ENCODE measurements at places on chromosomes 7 and 10. TPM values are rescaled to one million over a fixed set of nuclear protein-coding genes. Genes with fewer than 3 reads are reported as not detected.

STAG3 gene
- 15.6 TPM for polyA plus RNA-seq

TAS2R4 gene
- polyA plus RNA-seq = 2.6 TPM

GRCh38 chr10:113469796-113470195, 83.1 kb upstream of the HABP2 start:
- DNase-seq = no peak

DNA sequence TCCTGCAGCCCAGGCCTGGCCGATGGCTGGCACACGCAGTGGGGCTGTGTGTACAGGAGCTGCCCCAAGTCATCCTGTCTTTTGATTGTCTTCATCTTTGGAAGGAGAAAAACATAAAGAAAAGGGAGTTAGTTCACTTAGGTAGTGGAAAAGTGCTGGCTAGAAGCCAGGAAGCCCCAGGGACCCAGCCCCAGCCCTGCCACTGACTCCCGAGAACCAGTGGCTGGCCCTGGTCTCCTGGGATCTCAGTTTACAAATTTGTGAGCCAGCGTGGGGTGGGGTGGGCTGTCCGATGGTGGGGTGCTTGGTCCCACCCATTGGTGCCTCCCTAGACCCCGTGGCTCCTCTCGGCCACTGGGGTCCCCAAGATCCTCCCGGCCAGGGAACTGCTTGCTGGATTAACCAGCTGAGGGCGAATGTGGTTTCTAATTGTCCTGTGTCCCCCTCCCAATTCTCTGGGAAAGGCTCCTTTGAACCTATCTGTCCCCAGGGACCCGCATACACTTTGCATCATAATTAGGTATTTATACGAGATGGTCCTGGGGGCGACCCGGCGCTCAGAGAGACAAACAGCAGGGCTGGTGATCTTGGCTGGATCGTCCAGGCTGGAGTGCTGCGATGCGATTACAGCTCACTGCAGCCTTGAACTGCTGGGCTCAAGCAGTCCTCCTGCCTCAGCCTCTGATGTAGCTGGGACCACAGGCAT, 16.3 kb upstream of the CHST12 start:
- no peak for DNase-seq

GRCh38 chr10:114879541-114880158, 58.1 kb downstream of the FHIP2A start:
- DNase-seq = peak; percentile 19

All from large intestine (tissue), 12 donors.